NCI-H526 (cell line): ENCODE measurements at places on chromosomes 2 and 18.

DNA sequence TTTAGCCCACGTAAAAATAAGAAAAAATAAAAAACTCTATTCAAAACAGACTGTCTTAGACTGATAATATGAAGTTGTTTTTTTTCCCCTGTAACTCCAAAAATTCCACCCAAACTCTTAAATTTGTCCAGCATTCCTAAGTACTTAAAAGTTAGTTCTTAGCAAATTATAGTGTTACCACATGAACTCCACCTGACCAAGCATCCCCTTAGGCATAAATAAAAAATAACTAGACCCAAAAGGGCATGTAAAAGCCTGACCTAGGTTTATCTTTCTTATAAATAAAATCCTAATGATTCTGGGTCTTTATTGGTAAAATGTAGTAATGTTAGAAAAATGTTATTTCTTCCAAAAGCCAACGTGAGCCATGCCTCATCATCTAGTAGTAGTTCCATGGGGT, 54.3 kb downstream of the TTC21B start:
- no peak for DNase-seq

- DNase-seq = no peak
Observed at GRCh38 chr2:240320204-240320993, 115.1 kb upstream of the GPC1 start.

- DNase-seq = no peak
Observed at GRCh38 chr2:46695283-46695682, 215.9 kb downstream of the TMEM247 start.

GRCh38 chr18:33470216-33470615, 29.7 kb upstream of the CCDC178 start:
- DNase-seq = no peak

- peak; percentile 9 for DNase-seq
Observed at GRCh38 chr2:234669621-234670020, 172.7 kb upstream of the ARL4C start.

GRCh38 chr2:205858881-205859441, 176.7 kb downstream of the NRP2 start:
- DNase-seq = no peak

GRCh38 chr2:127118038-127118437, 11.1 kb upstream of the BIN1 start:
- no peak for DNase-seq

DNA sequence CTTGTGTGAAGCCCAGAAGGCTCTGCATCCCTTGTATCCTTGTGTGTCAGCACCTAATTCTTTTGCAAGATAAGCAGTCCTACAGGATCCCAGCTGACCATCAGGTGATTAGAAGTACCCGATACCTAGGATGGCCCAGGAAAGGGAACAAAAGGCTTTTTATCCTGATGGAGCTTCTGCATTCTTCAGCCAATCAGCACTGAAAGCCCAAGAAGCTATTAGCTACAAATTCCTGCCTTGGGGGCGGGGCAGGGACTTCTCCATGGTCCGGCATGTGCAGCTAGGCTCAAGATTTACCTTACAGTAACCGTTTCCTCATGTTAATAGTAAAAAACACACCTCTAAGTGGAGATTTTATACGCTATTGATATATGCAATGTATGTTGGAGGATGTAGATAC, 264.6 kb upstream of the THUMPD2 start:
- no peak for DNase-seq

DNA sequence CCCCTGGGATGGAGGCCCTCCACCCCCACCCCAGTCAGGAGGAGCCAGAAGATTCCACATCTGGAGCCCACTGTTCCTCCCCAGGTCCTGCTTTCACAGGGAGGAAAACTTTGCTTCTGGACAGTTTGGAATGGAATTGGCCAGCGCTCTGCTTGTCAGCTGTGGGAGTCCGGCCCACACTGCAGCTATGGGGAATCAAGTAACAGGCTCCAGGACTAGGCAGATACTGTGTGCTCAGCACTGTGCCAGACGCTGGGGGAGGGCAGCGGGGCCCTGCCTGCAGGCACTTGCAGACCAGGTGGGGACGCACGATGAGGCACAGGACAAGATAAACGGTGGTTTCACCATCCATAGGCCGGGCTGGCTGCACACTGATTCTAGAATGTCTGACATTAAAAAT, 114.0 kb downstream of the STPG4 start:
- DNase-seq = no peak

DNA sequence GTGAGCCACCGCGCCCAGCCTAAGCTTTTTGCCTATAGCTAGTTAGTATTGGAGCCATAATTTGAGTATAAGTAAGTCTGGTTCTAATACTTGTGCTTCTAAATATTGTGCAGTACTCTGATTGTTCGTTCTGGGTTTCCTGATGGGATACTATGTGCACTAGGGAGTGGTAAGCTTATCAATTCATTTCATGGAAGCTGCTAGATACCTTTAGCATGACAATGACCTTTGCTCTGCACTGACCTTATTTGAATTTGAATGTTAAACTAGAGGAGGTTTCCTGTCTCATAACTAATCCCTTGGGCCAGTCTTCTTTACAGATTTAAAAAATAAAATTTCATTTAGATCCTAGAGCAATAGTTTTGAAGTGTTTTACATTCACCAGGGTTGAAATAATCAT, 125.1 kb downstream of the GPD2 start:
- DNase-seq = no peak

GRCh38 chr2:23375448-23375847, 9.5 kb upstream of the KLHL29 start:
- DNase-seq = peak; percentile 7

DNA sequence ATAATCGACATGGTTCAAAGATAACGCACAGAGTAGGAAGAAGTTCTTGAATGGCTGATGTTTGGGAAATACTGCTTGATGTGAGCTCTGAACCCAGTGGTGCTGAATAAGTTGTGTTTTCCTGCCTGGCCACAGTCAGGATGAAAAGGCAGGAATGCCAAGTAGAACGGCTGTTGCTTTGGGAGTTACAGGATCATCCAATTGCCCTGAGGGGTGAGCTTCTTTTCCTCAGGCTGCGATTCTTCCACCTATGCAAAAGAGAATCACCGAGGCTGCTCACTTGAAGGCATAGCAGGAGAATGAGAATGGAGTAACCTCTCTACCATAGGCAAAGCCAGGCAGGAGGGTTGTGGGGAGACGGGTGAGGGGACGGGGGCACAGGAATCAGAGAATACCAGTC, 14.4 kb upstream of the IGFBP2 start:
- no peak for DNase-seq

GRCh38 chr2:160423126-160423525, 70.5 kb downstream of the RBMS1 start:
- no peak for DNase-seq

DNA sequence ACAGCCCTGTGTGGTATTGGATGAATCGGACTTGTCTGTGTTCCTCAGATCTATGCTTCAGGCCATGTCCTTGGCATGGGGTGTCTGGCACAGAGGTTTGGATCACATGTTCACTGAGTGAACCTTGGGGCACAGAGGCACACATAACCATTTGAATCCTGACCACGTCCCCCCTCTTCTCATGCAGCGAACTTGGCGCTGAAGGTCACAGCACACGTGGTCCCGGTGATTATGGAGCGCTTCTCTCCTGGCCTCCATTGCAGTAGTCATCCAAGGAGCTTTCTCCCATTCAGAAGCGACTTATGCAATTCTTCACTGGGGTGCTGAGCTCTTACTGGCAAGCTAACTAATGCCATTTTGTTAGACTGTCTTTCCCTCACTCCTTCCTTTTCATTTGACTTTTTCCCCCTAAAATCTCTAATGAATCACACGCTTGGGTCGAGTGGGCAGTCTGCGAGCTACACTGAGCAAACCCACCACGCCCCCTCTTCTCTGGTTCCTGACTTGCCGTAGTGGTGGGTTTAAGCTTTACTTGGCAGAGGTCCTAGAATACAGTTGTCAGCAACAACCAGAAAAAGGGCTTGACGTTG, 59.4 kb downstream of the KCNG2 start:
- no peak for DNase-seq

DNA sequence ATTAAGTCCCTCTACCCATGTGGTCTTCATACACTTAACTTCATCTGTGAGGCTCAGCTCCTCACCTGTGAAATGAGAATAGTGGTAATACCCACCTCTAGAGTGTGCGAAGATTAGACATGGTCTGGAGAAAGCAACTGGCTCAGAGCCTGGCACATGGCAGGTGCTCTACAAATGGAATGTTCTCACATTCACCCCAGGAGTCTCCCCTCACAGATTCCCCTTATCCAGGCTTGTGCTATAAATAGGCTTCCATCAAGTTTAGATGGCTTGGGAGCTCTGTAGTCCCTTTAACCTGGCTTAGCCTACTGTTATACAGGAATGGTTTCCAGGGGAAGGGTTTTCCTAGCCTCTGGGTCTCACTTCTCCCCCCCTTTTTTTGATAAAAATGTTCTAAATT, 455.9 kb downstream of the RNF144A start:
- no peak for DNase-seq

GRCh38 chr2:215711471-215712034, 275.7 kb upstream of the FN1 start:
- no peak for DNase-seq

DNA sequence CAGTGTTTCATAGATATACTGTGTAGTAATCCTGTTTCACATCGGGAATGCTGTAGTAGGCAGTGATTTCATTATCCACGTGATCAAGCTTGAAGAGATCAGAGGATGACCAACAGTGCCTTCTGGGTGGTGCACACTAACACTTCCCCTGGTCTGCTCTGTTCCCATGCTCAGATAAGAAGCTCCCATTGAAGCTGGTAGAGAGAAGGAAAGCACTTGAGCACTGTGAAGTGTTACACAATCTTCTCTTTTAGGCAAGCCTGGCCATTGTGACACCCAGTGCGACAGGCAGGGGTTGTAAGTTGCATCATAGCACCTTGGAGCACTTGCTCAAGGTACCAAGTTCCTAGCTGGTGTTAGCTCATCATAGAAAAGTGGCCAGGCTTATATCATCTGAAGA, 30.6 kb upstream of the GPD2 start:
- no peak for DNase-seq

- DNase-seq = no peak
Observed at GRCh38 chr2:45643095-45643494, 8.4 kb upstream of the PRKCE start.

- no peak for DNase-seq
Observed at GRCh38 chr2:16260041-16260830, 319.9 kb downstream of the MYCN start.

DNA sequence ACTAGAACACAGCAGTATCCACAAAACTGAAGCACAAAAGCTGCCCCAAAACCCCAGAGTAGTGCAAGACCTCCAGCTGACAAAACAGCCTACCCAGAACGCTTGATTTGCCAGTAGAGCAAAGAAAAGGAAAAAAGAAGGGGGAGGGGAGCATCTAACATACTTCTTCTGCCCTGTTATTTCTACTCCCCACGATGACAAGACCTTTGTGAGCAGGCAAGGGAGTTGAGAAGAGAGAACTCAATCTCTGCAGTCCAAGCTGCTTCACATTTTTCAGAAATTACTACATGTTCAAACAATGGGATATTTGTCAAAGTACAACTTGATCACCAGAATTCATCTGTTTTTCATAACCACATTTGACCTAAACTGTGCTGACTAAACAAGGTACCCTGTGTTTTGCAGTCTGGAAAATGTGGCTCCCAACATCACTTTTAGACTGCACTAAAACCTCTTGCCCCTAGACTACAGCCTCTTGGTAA, 286.7 kb downstream of the EXOC6B start:
- DNase-seq = no peak

- DNase-seq = no peak
Observed at GRCh38 chr2:165787334-165787733, 6.7 kb downstream of the GALNT3 start.

DNA sequence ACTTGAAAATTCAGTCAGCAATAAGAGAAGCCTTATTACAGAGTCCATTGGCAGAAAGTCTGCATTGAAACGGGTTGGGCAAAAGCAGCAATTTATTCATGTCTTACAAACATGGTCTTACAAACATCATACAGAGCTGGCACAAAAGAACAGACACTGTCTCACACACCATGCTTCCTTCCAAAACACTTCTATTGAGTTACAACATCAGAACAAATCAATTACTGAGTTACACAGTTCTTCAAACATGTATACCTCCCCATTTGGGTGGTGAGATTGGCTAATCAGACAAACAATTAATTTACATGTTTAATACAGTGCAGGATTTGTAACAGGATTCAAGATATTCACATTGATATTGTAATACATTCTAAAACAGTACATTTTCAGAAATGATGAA, 9.5 kb downstream of the SYT4 start:
- no peak for DNase-seq

DNA sequence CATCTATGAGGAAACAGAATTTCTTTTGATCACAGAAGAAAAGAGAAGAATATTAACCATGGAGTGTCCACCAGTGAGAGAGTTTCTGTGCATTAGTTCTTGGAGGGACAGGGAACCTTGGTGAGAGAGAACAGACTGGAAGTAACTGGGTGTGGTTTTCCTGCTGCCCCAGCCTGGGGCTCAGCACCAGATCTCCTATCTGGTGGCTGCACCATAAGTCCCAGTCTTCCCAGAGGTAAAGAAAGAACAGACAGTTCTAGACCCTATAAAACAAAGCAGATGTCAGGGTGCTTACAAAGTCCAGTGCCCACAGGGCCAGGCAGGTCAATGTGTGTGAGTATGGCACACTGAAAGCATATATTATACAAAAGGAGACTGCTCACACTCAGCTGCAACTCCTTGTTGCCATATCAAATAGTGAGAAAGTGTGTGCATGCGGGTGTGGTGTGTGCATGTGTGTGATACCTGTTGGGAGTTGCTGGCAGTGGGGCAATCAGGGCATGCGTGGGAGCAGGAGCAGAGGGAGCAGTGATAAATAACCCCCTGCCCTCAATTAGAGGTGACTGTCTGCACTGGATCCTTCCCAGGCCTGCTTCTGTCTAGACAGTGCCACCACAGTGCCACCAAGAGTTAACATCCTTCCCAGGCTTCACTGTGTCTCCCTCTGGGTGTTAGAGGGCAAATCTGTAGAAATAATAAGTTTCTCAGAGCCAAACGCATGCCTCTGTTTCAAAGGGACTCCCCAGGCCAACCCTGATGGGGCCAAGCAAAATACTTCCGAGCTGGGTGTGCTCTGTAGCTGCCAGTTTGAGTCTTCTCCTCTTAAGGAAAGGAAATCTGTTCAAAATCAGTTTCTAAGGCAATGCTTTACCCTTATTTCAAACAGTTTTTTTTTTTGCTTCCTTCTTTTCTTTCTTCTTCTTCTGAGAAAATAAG, 45.7 kb downstream of the RDH14 start:
- DNase-seq = no peak

- no peak for DNase-seq
Observed at GRCh38 chr2:8662239-8662879, 19.5 kb upstream of the ID2 start.

- no peak for DNase-seq
Observed at GRCh38 chr2:239894276-239894675, 130.9 kb downstream of the NDUFA10 start.
